ENCODE measurements at places on chromosomes 2 and 18.

- no peak for DNase-seq
Measured at GRCh38 chr2:197357986-197358385, 47.4 kb upstream of the ANKRD44 start.

GRCh38 chr2:113784823-113785744 is 28.6 kb upstream of the SLC35F5 start:
- no peak for DNase-seq

GRCh38 chr2:238401551-238401950 is 25.2 kb upstream of the ASB1 start:
- DNase-seq: no peak

- DNase-seq: no peak
Measured at GRCh38 chr18:25283781-25284180, 68.2 kb downstream of the ZNF521 start.

DNA sequence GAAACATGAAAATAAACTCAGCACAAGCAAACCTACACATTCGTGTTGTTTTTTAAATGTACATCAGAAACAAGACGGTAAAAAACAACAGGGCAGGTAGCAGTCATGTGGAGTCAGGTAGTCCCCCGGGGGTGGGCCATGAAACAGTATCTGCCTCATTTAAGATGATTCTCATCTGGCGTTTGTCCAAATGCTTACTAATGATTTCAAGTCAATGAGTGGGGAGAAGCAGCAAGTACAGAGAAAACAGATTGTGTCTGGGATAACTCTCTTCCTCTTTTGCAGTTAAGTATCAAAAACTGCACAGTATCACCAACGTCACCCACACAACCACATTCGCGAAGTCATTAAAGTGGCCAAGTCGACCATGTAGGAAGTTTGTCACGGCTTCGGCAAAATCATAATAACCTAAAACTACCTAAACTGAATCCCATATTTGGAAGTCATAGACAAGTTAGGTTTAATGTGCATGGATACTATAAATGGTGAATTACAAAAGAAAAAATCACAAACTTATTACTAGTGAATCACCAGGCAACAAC is 1.3 kb downstream of the LAPTM4A start:
- no peak for DNase-seq

- no peak for DNase-seq
Measured at GRCh38 chr2:156731506-156731905, 295.3 kb downstream of the GPD2 start.

DNA sequence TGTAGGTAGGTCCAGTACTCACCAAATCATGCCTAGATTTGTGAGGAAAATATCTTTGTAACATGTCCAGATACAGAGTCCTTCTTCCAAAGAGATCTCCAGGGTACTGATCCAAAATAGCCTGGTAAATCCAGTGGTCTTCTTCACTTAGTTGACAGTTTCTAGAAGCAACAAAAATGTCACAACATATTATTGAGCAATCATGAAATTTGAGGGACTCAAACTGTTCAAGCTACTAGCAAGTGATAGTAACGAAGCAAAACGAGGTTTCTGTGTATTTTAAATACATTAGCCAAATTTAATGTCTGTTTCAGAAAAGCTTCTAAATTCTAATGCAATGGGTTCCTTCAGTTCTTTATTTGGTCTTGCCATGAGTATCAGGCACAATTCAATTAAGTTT is 142.8 kb downstream of the CCDC148 start:
- no peak for DNase-seq

GRCh38 chr2:174362949-174363348 is 28.2 kb downstream of the SP9 start:
- DNase-seq: no peak

DNA sequence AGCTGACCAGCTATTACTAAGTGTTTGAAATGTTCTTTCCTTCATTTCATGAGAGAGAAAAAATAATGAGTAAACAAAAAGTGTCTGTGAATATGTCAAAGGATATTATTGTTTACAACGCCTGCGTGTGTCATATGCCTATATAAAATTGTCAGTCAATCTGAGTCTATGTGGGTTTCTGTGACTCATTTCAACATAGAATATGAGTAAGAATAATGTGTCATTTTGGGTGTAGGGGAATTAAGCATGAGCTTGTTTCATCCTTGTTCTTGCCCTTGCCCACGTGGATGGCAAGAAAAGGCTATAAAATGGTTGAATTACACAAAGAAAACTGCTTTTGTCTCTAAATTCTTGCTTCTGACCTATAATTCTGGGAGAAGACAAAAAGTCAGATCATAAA is 466.0 kb downstream of the PTH2R start:
- DNase-seq: no peak

GRCh38 chr2:11227595-11227994 is 72.3 kb downstream of the SLC66A3 start:
- DNase-seq: no peak

GRCh38 chr2:9206991-9207640 is 504 bp downstream of the ASAP2 start:
- DNase-seq: peak; percentile 17

DNA sequence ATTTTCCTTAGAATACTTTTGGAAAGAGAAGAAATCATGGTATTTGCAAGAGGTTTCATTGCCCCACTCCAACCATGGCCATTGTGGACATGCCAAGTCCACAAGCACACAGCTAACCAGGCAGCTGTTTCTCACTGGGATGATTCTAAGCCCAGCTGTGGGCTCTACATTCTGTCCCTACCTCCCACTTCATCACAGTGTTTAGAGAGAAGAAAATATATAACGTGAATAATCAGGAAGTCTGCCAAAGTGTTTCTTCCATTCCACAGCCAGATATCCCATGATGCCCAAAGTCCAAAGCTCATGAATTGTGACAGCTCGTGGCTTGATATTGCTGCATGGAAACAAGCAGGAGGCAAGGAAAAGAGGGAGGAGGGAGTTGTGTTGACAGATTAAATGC is 433.7 kb upstream of the GYPC start:
- DNase-seq: no peak

GRCh38 chr18:34522603-34523002 is 187.5 kb upstream of the DTNA start:
- DNase-seq: no peak

GRCh38 chr2:76668279-76668678 is 853.9 kb downstream of the LRRTM4 start:
- DNase-seq: no peak

- DNase-seq: no peak
Measured at GRCh38 chr2:233082222-233082930, 22.2 kb downstream of the INPP5D start.

Measured in activated B cell treated with CpG ODN at 0.5 μM for 24 hours (primary cell).